ENCODE measurements at places on chromosomes 11 and 22.
A peak's percentile ranks its signal among the peaks of the same experiment; 100 is the strongest.

DNA sequence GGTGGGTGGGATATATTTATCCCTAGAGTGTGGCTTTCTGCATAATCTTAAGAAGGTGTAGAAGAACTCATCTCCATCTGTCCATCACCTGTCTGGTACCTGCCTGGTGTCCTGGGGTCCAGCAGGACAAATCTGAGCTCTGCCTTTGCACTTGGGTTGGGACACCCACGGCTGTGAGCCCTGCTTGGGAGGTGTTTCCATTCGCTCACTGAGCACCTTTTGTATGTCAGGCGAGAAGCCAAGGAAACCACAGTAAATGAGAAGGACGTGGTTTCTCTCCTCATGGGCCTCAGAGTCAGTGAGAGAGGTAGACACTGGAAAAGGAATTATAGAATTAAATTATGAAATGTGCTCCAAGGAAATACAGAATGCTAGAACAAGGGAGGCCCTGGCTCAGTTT is 555.9 kb downstream of the MIAT start:
- DNase-seq: no peak

GRCh38 chr11:65438257-65439151 is 15.9 kb downstream of the NEAT1 start:
- DNase-seq: no peak

- DNase-seq: no peak
Measured at GRCh38 chr11:37203006-37203405, 605.0 kb upstream of the RAG2 start.

DNA sequence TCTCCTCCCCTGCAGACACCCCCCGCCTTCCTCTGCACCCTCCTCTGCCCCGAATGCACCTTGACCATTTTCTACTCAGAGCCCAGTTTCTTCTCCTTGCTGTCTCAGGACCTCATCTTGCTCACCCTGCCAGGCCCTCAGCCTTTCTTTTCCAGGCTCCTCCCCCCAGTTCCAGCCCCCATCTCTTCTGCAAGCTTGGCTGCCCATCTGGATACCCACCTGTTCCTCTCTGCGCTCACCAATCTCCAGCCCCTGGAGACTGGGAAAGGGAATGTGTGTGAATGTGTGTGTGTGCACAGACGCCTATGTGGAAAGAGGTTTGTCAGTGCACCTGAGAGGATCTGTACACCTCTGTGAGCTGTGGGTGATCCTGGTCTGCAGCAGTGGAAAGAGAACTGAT is 36.4 kb downstream of the SLC22A12 start:
- DNase-seq: no peak

- DNase-seq: no peak
Measured at GRCh38 chr22:33969045-33969444, 48.8 kb upstream of the LARGE1 start.

GRCh38 chr11:122179961-122180834 is 64.2 kb upstream of the BLID start:
- DNase-seq: no peak

DNA sequence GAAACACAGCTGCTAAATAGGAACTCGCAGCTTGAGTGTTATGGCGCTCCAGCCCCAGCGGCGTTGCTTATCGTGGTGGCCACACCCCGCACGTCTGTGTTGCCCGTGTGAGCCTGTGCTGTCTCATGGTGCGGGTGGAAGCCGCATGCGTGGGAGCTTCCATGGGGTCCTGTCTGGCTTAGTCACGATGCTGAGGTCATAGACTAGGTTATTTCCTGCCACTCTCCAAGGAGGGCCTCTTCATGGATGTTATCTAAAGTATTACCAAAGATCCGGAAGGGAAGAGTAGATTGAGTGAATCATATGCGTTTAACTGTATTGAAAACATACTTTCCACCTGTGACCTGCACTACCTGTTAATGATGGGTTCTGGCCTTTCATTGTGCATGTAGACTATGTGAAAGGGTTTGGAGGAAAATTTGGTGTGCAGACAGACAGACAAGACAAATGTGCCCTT is 21.7 kb downstream of the CTTN start:
- no peak for DNase-seq

GRCh38 chr11:66559142-66559865 is 9.1 kb downstream of the CTSF start:
- DNase-seq: peak; percentile 21

GRCh38 chr11:69148806-69149205 is 6.9 kb upstream of the SMIM38 start:
- DNase-seq: no peak

GRCh38 chr11:28107191-28107749 is 686 bp downstream of the KIF18A start:
- no peak for DNase-seq

DNA sequence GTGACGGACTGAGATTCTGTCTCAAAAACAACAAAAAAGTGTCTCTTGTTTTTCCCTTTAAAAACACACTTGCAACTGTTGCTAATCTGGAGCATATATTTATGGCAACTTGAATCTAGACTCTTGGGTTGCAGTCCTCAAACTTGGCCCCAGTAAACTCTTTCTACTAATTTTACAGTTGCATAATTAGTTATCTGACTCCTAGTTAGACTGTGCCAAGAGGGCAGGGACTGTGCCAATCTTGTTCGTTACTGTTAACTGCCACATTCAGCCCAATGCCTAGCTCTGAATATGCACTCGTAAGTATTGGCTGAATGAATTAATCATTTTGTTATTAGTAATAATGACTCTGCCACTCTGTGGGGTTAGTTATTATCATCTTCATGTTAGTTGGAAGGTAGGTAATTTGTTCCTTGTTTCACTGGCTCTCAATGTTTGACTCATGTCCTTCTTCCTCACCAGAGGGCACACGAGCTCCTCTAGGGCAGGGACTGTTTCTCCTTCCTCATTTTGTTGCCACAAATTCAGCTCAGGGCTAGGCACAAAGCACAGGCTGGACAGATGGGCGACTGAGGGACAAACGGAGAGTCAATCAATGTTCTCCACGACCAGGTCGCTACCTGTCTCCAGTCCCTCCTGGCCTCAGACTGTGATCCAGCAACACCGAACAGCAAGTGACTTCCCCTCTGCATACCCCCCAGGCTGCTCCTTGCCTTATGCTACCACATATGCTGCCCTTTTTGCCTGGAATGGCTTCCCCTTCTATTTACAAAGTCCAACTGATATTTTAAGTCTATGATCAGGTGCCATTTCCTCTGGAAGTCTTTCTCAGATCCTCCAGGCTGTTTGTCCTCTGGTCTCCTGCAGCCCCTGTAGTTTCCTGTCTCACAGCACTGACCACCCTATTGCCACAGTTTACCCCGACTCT is 9.0 kb downstream of the CLPB start:
- no peak for DNase-seq

DNA sequence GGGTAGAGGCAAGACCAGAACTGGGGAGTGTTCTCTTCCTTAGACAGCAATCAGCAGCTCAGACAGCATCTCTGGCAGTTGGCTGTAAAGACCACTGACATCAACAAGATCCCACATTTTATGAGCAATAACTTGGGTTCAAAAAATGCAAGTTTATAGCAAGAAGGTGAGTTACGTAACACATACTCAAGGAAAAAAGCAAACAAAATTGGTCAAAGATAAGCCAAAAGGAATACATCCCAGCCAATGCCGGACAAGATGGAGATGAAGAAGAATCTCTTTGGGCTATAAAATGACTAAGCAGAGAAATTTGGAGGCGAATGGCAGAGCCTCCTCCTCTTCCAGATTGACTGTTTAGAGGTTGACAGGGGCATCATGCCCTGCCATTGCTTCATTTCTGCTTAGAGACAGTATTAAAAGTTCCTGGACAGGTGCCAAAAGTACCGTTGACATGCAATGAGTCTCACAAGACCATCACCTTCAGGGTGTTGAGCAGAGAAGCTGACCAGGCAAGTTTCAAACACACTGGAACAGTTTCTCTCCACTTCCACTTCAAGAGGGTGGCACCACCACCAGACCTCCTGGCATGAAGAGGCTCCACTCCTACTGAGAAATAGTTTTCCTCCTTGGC is 55.9 kb downstream of the ENDOD1 start:
- DNase-seq: no peak

DNA sequence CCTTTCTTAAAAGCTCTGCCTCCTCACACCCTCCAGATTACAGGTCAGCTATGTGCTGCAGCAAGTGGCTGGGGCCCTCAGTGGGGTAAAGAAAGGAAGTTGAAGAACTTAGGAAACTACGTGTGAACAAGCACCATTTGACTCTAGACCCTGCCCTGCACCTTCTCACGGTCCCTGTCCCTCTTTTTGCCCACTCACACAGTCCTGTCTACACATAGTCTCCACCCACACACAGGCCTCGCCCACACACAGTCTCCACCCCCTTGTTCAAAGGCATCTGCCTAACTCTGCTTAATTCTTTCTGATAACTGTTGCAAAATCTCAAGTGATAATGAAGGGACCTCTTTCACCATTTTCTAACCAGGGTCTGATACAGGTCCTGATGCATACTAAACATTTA is 59.0 kb downstream of the TMPRSS5 start:
- DNase-seq: no peak

DNA sequence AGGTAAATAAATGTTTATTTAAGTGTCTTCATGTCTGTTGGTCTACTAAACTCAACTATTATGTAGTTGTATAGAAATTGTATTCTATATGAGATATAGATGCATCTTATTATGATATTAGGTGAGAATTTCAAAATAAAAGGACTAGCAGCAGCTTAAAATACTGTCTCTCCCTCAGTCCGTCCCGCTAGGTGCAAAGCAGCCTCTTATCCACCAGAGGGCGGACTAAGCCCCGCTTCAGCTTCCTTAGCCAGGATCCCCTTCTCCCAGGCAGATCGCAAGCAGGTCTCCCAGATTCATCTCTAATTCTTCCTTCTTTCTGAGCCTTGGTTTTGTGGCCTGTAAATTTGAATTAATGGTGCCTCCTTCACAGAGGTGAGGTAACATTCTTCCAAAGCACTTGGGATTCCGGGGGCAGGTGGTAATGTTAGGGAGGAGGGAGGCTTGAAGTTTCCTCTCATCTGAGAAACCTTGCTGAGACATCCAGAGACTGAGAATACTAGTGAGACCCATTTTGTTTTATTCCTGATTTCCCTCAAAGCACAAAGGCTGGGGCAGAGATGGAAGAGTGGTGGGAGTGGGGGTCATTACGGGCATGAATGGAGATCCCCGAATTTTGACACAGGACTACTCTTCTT is 13.5 kb upstream of the INSC start:
- DNase-seq: peak; percentile 44

- no peak for DNase-seq
Measured at GRCh38 chr11:134504146-134504905, 92.3 kb upstream of the B3GAT1 start.

DNA sequence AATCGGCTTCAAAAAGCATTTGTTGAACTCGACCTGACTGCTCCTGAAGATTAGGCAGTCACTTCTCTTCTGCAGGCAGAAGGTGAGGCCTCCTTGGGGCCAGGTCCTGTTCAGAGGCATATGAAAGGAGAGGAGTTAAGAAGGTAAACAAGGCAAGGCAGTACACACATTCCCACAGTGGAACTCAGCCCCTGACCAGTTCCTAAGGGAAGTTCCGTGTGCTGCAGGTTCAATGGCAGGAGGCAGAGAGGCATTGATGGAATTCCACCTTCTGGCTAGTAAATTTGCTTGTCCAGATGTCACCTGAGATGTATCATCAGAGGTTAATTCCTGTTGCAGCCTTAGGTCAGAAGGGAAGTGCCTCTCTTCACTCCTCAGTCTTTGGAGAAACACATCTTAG is 337.0 kb upstream of the MTNR1B start:
- DNase-seq: no peak

- DNase-seq: no peak
Measured at GRCh38 chr22:42319386-42319785, 48.9 kb upstream of the TCF20 start.

DNA sequence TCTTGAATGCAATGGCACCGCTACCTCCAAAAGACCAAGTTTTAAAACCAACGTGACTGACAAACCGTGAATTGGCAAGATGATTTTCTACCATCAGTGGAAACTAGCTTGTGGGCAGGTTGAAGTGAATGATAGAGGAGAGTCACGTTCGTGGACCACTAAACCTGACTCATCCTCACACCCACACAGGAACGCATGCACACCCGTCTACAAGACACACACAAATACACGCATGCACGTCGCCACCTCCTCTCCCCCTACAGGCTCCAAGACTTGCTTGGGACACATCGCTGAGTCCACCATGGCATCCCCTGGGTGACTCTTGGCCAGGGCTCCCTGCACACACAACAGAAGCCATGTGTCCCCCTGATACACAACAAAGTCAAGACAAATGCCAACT is 14.4 kb downstream of the TMPRSS6 start:
- no peak for DNase-seq

- DNase-seq: no peak
Measured at GRCh38 chr11:55707029-55707428, 45.0 kb downstream of the OR4C6 start.

Data from T-cell (primary cell).